ENCODE measurements at places on chromosomes 6 and 20.

- DNase-seq: peak; percentile 49
Measured at GRCh38 chr20:32091888-32092346, 17.6 kb upstream of the TM9SF4 start.

GRCh38 chr6:13272131-13273046, 55.9 kb downstream of the TBC1D7 start:
- DNase-seq: no peak

DNA sequence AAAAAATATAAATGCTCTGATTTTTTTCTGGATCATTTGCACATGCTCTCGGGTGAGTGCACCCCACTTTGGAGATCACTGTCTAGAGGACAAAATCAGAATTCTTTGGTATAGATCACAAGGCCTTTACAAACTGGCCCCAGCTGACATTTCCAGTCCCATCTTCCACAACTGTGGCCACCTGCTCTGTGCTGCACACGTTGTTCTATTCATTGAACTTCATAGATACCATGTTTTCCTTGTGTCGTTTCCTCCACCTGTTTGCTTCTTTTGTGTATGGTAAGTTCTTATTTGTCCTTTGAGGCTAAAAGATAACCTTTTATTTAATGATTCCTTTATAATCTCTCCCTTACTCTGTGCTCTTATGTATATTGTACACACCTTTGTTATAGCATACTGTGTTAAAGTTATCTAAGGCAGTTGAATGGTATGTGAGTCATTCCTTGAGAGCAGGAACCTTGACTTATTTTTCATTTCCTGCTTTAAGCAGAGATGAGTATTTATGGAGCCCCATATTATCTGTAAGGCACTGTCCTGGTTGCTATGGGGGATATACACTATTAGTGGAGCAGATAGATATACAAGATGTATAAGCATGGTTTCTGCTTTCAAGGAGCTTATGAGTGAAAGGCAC, 12.0 kb upstream of the SLC17A5 start:
- DNase-seq: no peak

- DNase-seq: no peak
Measured at GRCh38 chr20:41072190-41072863, 43.7 kb downstream of the TOP1 start.

- DNase-seq: no peak
Measured at GRCh38 chr6:22147921-22148776, 148.7 kb downstream of the PRL start.

- DNase-seq: no peak
Measured at GRCh38 chr20:63846128-63846771, 15.0 kb upstream of the ABHD16B start.

GRCh38 chr6:49233483-49233882, 229.6 kb downstream of the MMUT start:
- DNase-seq: no peak

DNA sequence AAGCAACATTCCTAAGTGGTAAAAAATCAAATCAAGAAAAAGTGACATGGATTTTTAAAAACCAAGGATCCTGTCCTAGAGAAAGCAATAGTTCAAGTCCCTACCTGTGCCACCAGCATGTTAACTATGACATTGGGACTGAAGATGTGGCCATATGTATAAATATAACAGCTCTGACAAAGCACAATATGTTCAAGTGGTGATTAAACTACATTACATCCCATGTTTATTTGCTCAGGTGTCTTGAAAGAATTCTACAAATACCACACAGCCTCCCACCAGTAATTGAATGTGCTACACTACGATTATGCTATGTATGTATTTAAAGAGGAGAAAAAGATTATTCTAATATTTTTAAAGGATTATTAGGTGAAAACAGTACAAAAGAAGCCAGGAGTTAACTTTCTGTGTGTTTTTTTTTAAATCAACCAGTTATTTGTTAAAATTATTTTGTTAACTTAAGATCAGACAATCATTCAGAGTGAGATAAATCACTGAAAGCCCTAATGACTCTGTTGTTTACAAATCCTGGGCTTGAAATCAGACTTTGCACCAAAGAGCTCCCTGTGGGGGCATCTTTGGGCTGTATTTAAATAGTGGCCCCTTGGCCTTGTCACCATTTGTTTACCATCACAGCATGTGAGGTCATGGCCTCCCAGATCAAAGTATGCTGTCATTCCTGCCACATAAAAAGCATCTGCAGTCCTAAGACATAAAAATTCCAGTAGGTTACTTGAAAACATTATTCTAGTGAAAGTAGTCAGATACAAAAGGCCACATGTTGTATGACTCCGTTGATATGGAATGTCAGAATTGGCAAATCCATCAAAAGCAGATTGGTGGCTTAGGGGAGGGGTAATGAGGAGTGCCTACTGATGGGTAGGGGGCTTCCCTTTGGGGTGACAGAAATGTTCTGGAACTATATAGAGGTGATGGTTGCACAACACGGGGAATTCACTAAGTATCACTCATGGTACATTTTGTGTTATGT, 17.1 kb downstream of the TTLL2 start:
- DNase-seq: no peak

GRCh38 chr20:58084966-58085365, 143.5 kb downstream of the ANKRD60 start:
- DNase-seq: no peak

- no peak for DNase-seq
Measured at GRCh38 chr6:147081076-147081609, 123.1 kb upstream of the STXBP5 start.

- DNase-seq: no peak
Measured at GRCh38 chr20:18011482-18011881, 42.7 kb downstream of the MGME1 start.

- no peak for DNase-seq
Measured at GRCh38 chr20:21808863-21809664, 103.6 kb downstream of the PAX1 start.

DNA sequence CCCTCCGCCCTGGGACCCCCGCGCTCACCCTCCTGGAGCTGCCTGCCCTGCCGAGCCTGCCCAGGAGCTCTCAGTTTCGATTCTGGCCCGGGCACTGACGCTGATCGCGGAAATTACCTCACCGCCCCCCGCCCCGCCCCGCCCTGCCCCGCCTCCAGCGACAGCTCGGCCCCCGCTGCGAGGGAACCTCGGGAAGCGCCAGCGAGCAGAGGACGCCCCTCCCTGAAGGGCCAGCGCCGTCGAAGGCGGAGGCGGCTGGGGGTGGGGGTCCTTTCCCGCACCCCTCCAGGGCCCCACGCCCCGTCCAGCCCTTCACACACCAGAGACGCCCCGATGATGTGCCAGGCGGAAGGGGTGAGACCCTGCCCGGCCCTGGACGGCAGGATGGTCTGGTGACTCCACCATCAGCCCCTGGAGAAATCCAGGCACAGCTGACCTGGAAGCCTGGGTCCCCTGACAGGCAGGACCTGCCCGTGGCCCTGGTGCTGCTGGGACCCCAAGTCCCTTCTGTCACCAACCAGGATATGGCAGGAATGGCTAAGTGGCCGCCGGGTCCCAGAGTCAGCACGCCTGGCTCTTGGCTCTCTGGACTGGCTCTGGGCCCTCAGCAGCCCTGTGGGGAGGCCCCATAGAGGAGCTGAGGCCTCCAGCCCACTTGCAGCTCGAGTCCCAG, at the start of gene HELZ2:
HELZ2 (minus strand) TSS at position 84 of the 673 bp plus-strand sequence. CDS start 1,854 bp downstream, outside the sequence.
- peak; percentile 58 for DNase-seq

All from activated CD8-positive, alpha-beta memory T cell treated with anti-CD3 and anti-CD28 coated beads for 4 hours (primary cell).